Frontal cortex (tissue), 4 donors: ENCODE measurements at places on chromosomes 2 and 18. TPM values are rescaled to one million over a fixed set of nuclear protein-coding genes. Genes with fewer than 3 reads are reported as not detected.

GRCh38 chr2:163490281-163490680 is 245.5 kb downstream of the FIGN start:
- DNase-seq, result no peak

GKN1 gene
- not detected for total RNA-seq

DNA sequence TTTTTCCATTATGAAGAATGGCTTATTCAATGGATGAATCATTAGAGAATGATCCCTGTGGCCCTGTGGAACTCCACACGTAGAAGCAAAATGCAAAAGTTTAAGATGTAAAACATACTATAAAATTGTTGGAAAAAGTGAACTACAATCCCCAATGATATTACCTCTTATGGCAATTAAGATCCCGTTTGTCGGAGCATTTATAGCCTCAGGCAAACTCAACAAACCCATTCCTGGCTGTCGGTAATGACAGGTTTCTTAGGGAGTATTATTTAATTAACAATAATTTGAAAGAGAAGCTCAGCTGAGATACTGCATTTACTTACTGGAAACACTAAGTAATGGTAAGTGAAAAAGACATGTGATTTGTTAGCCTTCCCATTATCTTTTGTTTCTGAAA is 138.3 kb downstream of the CDH20 start:
- no peak for DNase-seq

PRLH gene
- not detected for total RNA-seq

DNA sequence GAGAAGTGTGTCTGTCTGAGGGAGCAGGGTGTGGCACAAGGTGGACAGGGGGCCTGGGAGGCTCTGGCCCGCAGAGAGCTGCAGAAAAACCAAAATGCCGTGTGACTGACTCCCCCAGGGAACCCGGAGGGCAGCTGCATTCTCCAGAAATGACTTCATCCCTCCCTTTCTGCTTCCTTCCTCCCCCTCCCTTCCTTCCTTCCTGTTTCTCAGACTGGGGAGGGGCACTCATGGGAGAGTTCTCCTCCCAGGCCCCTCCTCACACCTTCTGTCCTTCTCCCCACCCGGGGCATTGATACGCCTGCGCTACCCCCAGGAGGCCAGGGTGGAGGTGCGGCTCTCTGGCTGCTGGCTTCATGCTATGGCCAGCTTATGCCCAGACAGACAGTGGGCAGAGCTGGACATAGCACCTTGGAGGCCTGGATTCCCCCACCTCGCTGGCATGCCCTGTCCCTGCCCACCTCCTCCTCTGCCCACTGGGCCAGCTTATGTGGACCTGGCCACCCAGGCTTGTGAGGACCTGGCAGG is 8.2 kb upstream of the GPR17 start:
- no peak for DNase-seq

PROKR1 gene
- total RNA-seq, result 0.82 TPM

DNA sequence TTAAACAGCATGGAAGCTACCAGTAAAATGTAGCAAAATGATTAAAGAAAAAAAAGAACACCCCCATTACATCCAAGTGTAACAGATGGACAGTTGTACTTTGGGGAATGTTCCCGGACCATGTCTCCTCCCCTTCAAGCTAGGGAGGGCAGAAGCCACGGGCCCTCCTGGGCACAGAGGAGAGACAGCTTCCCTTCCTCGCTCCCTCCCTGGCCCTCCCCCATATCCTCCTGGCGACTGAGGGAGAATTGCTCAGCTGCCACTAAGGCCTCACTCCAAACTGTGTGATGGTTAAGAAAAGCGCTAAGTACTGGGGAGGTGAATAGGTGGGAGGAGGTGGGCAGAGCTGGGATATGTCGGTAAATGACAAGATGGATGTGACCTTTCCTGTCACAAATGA is 358.0 kb downstream of the HRH4 start:
- no peak for DNase-seq

GRCh38 chr18:44737623-44738022 is 56.9 kb downstream of the SETBP1 start:
- no peak for DNase-seq

DNA sequence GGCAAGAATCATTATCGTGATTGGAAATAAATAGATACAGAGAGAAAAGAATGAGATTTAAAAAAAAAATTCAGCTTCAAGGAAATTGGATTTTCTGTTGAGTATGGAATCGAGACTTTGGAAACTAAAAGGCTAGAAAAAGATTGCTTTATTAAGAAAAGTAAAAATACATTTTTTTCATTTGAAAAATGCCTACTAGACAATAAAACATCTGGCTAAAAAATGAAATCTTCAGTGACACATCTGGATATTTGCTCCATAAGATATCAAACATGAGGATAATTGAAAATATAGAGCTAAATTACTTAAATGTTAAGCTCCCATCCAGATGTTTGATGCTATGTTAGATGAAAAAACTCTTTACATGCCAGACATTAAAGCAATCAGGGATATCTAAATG is 879.5 kb downstream of the TSN start:
- no peak for DNase-seq

DNA sequence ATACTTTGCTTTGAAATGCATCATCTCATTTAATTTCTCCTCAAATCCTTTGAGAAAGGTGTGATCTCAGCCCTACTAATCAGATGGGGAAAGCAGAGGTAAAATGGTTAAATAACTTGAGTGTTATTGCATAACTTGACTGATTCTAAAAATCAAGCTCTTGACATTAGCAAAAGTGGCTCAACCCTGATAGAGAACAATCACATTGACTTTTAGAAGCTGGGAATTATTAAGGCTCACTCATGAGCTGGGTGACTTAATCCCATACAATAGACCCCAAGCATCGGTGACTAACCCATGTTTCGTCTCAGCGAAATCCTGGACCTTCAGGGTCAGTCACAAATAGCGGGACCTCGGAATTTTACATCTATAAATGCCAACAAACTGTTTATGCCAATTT is 378.9 kb downstream of the NBAS start:
- no peak for DNase-seq

DNA sequence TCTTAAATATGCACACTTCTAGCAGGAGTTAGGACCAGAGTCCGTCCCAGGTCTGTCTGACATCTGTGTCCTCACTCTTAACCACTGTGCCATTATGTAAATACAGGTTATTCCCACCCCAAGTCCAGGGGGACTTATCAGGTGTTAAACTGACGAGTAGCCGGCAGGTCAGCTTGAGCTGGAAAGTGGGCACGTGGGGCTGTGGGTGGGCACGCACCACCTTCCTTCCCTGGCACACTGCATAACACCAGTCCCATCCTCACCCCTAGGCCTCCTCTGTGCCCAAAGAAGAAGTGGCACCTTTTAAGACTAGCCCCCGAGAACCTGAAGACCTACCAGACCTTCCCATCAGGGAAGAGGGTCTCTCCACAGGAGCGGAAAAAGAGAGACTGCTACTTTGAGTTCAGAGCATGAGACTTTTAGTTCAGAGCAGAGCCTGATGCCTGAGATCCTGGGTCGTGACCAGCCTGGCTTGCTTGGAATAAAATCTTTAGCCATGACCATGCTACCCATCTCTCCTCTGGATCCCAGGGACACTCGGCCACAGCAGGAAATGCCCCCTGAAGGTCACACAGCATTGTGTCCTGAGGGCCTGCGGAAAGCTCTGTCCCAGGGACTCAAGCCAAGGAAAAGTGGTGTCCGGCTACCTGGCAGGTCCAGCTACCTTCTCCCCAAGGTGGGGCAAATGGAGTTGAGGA is 62.0 kb downstream of the CIB4 start:
- no peak for DNase-seq

KIF1A gene
- 146 TPM for total RNA-seq

- DNase-seq, result no peak
Observed at GRCh38 chr2:240963065-240963867, 35.2 kb upstream of the SNED1 start.

GRCh38 chr2:138536302-138536701 is 34.7 kb downstream of the SPOPL start:
- DNase-seq, result no peak

PLCL1 gene
- 32.6 TPM for total RNA-seq

- no peak for DNase-seq
Observed at GRCh38 chr2:40372283-40372985, 79.5 kb downstream of the SLC8A1 start.

DNA sequence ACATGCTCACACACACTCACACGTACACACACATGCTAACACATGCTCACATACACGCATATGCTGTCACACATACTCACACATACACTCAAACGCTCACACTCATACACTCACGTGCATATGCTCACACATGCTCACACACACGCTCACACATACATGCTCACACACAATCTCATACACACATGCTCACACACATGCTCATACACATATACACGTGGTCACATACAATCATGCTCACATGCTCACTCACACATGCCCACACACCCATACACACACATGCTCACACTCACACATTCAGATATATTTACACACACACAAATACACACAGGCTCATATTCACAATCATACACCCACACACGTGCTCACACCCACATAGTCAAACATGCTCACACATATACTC is 17.5 kb upstream of the SALL3 start:
- no peak for DNase-seq

DNA sequence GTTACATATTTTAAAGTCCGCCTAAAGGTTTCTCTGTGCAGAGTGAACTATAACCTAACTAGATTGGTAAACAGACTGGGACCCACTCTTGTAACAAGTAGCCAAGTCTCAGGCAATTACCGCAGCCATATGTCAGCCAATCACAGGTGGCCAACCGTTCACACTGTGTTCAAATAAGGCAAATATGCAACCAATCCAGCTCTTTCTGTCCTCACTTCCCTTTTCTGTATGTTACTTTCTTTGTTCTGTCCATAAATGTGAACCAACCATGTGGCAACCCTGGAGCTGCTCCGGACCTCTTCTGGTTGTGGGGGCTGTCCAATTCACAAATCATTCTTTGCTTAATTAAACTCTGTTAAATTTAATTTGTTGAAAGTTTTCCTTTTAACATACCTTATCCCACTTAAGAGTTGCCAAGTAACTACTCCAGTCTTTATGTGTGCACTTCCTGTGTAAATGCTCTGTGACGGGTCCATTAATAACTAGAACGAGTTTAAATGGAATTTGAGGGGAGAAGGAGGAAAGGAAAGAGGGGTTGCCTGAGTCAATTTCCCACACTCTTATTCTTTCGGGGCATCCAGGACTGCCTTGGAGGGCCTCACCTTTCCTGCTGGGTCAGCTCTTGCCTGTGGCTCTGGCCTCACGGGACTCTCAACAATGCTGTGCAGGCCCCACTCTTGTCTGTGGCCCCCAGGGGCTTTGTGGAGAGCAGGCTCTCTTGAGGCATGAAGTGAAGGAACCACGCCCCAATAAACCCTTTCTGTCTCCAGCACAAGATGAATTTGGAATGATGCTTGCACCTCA is 6.6 kb upstream of the RPL37A start:
- no peak for DNase-seq

DNA sequence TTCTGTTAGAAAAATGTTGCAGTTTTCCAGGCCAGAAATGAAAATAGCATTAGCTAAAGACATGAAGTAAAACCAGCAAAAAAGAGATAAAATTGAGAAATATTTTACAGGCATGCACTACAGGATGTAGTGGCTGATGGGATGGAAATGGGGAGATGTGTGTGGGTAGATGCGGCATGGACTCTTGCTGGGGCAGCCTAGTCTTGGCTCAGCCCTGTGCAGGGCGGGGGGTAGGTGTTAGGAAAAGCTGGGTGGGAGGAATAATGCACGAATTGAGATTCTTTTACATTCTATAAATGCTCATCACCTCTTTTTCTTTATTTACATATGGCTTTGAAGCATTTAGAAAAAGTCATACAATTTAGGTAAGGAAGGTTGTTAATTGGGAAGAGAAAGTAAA is 334.2 kb downstream of the NUP35 start:
- no peak for DNase-seq

DNA sequence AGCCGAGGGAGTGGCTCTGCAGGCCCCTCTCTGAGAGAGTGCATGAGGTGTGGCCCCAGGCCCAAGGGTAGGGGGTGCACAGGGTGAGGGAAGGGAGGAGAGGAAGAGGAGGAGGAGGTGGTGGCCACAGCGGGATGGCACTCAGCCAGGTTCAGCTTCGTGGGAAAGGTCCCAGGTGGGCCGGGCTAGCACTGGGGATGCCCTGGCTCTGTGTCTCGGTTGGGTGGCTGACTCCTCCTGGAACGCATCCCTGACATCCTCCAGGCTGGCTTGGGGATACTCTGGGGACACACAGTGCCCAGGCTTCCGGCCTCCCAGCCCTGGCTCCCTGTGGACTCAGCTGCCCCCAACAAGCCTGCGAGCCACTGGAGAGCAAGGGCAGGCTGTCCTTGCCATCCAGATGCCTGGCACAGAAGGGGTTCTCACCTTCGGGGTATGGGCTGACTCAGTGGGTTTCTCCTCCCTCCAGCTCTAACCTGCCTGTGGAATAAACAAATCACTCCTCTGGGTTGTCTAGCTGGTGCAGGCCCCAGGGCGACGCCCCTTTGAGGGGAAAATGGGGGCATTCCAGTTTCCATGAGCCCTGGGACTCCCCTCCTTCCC is 582 bp upstream of the ZAP70 start:
- no peak for DNase-seq

- DNase-seq, result no peak
Observed at GRCh38 chr2:45332094-45332493, 279.0 kb downstream of the SRBD1 start.

GRCh38 chr2:220904015-220904414 is 668.1 kb downstream of the EPHA4 start:
- no peak for DNase-seq

DNA sequence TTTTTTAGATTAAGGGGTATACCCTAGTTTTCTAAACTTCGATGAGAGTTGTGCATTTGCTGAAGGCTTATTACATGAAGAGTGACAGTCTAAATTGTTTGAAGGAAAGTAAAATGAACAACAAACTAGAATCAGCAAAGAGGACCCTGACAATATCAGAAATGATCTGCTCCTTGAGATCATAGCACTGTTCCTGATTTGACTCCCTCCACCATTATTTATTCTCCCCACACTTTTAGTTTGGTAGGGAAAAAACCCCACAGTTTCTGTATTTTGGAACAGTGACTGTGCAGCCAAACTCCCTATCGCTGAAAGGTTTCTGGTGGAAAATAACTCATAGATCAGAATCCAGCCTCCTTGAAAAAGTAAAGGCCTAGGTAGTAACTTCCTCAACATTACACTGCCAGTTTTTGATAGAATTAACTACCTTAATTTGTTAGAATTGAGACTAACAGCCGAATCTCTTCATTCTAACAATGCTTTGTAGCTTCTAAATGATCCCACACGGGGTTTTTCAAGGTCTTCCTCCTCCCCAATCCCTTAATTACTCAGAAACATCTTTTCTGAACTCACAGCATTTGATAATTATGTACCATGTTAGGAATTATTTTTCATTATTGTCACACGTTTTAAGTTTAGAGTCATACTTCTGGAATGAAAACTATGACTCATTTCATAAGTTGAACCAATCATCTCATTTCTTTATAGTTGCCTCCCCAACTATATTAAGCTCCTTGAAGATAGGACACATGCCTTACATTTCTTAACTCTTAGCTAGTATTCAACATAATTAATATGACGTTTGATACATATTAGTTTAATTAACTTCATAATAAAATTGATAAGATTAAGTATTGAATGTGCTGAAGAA is 2.9 kb downstream of the MYL12A start:
- DNase-seq, result no peak

GRCh38 chr2:120465701-120465988 is 119.7 kb downstream of the INHBB start:
- DNase-seq, result no peak
